ENCODE measurements at places on chromosomes 3 and 15.

DNA sequence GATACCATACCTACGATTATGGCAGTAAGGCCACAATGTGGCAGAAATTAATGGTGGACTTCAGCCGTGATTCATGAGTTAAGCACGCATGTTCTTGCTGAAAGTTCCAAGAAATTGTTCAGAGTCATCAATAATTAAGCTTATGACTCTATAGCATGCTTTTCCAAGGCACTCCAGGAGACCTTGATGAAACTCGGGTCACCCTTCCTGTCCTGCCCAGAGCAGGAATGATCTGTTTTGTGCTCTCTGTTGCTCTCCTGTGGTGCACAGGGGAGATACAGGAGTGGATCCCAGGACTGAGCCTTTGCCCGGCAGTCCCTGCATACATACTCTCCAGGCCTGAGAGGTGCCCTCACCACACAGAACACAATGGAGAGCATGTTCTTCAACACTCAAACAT lies 141.6 kb upstream of the SLC2A2 start:
- DNase-seq: no peak

GRCh38 chr3:53490459-53490968 lies 3.9 kb upstream of the CACNA1D start:
- no peak for DNase-seq

DNA sequence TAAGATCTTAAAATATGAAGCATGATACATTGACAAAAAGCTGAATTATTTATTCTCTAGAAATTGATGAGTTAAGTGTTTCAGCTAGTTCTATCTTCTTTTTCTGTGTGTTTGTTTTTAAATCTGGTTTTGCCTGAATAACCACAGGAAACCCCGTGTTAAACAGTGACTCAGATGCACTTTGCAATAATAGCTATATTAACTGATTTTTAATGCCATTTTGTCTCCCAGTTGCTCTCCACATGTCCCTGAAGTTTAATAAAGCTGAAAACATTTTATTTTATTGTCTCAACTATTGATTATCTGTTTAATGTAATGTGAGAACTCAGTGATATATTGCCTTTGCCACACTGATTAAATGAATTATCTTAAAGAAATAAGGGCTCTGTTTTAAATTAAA lies 42.8 kb upstream of the ROBO1 start:
- no peak for DNase-seq

- DNase-seq: no peak
Measured at GRCh38 chr3:133928136-133928893, 32.6 kb upstream of the RAB6B start.

DNA sequence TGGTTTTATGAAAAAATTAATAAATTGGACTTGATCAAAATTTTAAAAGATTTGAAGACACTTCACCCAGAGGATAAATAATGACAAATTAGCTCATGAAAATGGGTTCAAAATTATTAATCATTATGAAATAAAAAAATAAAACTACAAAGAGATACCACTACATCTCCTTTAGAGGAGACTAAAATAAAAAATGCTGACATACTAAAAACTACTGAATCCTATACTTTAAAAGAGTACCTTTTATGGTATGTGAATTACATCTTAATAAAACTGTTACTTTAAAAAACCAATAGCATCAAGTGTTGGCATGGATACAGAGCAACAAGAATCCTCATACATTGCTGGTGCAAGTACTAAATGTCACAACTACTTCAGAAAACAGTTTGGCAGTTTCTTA lies 46.0 kb upstream of the MYRIP start:
- no peak for DNase-seq

DNA sequence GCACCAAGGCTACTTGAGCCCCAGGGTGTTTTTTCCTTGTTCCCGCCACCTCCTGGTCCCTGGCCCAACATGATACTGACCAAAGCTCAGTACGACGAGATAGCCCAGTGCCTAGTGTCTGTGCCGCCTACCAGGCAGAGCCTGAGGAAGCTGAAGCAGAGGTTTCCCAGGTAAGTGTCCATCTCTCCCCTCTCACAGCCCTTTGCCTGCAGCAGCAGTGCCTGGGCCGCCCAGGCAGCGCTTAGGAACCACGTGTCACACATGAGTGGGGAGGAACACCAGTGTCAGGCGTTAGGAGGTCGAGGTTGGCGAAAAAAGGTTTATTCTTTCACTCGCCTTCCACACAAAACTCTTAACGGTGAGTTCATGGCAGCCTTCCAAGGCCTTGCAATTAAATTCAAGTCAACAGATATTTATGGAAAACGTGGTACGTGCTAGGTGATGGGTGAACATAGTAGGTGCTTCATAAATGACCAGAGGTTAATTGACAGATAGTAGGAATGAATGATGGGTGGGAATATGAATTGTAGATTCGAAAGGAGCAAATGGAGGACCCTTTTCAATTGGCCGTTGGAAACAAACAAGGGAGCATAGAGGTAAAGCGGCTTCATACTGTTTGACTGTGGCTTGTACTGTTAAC lies 486 bp downstream of the CDIN1 start:
- no peak for DNase-seq

DNA sequence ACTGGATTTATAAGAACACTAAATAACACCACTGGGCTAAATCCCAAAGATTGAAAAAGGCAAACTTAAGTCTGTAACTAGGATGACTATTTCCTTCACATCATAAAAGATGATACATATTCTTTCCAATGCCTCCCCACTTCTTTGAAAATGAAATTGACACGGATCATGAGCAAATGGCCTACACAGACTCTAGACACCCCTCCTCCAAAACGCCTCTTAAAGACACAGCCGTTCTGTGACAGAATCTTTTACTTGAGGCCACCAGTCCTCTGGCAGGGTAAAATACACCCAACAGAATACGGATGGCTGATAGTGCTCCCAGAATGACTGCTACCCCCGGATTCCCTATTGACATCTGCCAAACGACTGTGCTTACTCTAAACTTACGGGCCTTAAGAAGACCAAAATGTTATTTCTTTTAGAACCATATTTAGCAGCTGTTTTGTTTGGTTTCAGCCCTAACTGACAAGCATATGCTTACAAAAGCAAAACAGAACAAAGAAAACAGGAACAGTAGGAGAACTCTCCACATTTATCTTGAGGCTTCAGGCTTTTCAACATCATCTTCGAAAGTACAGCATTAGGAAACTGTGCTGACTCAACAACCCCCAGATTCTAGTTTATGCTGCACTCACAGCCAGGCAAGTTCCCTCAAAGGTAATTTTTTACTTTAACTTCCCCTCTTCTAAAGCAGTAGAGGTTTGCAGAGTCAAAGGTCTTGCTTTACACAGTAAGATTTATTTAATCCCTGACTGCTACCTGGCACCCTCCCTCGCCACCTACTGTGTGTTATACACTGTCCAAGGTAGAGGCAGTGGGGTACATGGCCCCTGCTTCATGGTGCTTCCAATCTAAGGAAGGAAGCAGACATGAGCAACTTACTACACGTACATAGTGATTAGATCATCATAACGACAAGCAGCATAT lies 84.3 kb downstream of the TNIK start:
- no peak for DNase-seq

GRCh38 chr15:64060716-64061115 lies 14.4 kb upstream of the DAPK2 start:
- DNase-seq: no peak

- DNase-seq: no peak
Measured at GRCh38 chr3:150878290-150878689, 26.9 kb downstream of the MINDY4B start.

- DNase-seq: peak; percentile 44
Measured at GRCh38 chr15:66390678-66391077, 4.0 kb downstream of the MAP2K1 start.

GRCh38 chr3:48681974-48682610 lies 3.6 kb downstream of the NCKIPSD start:
- DNase-seq: no peak

DNA sequence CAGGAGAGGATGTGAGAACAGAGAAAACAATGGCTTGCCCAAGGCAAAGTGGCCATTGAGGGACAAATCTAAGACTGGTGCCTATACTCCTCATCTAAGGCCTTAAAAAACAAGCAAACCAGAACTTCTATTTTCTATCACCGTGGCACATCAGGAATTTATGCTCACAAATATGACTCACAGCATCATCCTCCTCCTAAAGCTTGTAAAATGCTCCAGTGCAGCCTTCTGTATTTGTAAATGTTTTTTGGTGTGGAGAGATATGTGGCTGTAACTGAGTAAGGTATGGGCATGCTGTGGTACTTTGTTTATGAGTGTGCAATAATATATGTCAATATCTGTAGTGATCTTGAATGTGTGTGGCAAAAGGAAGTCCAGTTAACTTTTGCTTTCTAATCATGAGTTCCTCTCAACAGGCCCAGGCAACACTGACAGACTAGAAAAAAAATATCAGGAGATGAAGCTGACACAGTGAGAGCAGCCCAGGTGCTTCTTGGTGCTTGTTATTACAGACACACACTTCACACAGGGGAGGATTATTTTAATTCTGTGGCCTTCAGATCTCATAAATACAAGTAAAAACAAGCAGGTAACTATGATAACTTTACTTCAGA lies 60.3 kb downstream of the CTNNB1 start:
- no peak for DNase-seq

DNA sequence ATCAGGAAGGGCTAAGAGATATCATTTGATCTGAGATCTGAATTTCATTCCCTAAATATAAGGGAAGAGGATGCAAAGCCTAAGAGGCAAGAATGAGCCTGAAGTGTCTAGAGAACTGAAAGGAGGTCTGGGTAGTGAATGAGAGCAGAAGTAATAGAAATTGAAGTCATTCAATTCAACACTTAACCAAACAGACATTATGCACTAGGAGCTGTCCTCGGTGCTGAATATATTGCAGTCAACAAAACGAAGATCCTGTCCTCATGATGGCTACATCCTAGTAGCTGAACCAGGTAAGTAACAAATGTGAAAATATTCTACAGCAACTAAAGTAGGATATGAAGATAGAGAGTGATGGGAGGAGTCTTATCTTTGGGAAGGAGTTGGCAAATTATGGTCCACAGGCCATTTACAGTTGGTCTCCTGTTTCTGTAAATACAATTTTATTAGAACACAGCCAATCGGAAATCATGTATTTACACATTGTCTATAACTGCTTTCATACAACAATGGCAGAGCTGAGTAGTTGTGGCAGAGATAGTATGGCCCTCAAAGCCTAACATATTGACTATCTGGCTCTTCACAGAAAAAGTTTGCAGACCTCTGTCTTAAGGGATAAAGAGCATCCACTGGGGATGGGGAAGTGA lies 192.9 kb upstream of the CADPS start:
- no peak for DNase-seq

DNA sequence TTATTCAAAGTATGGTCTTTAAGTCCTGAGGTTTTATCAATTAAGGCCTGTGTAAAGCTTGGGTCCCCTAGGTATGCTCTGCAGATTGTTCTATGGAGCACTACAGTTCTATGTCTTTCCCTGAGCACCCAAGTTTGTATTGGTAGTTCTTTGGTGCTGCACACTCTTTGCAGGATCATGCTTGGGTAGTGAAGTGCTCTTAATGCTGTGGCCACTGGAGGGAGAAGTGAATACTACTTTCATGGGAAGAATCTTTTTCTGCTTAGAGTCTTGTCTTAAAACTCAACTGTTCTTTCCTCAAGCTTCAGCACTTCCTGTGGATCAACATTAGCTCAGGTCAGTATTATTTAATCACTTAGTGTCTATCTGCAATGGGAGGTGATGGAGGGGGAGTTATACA lies 93.6 kb upstream of the CFAP20DC start:
- no peak for DNase-seq

Measured in central memory CD4-positive, alpha-beta T cell (primary cell).